CD4-positive, alpha-beta T cell treated with Interleukin-17A for 1 hour (primary cell): ENCODE measurements at places on chromosomes 5 and 9.

DNA sequence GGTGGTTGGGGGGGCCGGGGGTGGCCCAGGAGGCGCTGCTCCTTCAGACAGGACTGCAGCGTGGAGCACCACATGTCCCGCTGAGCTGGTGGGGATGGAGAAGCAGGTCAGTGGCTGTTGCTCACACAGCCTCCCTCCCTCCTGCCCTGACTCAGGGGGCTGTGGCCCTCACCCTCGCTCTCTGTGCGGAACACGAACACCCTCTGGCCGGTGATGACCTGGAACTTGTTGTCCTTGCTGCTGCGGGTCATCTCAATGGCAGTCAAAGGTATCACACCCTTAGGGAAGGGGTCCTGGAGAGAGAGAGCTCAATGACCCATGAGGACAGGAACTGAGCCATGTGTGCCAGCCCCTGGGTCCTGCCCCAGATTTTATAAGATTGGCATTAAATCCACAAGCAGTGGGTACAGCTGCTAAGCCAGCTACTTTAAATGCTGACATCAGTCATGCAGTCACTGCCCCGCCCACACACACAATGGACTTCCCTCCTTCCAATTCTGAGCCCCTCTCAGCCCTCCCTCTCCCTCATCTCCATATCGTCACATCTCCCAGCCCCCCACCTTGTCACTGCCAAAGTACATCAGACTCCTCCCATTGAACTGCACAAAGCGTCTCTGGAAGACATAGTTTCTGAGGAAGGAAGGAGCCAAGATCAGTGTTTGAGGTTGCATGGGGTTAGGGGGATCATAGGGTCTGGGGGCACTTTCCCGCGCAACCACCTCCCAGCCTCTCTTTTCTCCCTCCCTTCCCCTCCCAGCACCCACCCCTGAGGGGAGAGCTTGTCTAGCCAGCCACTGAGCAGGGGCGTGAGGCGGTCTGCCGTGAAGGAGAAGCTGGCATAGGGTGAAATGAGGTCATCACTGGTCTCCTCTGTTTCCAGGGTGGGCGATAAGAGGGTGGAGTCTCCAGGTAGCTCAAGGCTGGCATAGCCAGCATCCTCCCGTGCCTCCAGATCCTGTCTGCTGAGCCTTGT is 8.9 kb downstream of the ARAP3 start:
- DNase-seq, result no peak

- DNase-seq, result peak; percentile 61
Observed at GRCh38 chr9:137305060-137305797, 3.2 kb upstream of the NRARP start.

GRCh38 chr5:39214912-39215709 is 4.3 kb downstream of the FYB1 start:
- peak; percentile 81 for DNase-seq

DNA sequence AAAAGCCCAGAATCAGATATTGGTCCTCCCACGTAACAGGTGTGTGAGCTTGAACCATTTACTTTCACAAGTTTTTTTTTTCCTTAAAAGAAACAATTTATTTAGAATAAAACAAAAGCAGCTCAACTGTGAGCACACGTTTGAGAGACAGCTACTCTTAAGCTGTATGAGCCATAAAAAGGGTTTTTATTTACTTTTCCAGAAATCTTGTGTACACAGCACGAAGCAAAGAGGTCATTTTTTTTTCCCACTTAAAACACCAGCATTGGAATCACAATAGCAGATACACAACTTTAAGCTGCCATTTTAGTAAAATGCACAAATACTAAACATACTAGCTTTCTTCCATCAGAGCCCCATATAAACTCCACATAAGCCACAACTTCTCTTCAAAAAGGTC is 44.6 kb downstream of the JAKMIP2 start:
- DNase-seq, result no peak

DNA sequence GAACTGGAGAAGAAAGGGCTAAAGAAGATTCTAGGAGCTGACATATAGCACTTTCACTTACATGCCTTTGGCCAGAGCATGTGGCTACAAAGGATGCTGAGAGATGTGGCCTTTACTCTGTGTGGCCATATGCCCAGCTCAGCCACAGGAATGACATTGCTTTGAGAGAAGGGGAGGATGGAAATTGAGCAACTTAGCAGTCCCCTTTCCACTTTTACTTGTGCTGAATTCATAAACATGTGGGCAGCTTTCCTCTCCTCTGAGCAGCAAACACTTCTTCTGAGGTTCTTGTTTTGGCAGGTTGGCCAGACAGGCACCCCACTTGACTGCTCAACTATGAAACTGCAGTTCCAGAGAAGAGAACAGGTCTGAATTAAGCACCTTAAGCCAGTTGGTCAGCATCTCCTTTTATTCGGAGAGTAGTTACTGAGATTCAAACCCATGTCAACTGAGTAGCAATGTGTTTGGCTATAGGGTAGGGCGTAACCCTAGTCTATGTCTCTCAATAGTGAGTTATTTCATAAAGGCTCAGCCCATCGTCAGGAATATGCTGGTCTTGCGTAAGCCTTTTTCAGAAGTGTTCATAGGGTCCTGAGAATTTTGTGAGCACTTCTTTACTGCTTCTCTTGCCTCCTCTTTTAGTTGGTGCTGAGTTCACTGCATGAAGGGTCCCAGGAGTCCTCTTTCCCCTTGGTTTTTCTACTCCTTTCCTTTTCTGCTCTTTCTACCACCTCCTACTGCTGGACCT is 134.5 kb downstream of the PALM2AKAP2 start:
- no peak for DNase-seq

GRCh38 chr5:60633341-60633740 is 66.6 kb downstream of the DEPDC1B start:
- DNase-seq, result no peak

- no peak for DNase-seq
Observed at GRCh38 chr9:77384406-77384805, 207.1 kb downstream of the VPS13A start.

GRCh38 chr5:139688751-139689372 is 40.7 kb downstream of the CXXC5 start:
- no peak for DNase-seq

DNA sequence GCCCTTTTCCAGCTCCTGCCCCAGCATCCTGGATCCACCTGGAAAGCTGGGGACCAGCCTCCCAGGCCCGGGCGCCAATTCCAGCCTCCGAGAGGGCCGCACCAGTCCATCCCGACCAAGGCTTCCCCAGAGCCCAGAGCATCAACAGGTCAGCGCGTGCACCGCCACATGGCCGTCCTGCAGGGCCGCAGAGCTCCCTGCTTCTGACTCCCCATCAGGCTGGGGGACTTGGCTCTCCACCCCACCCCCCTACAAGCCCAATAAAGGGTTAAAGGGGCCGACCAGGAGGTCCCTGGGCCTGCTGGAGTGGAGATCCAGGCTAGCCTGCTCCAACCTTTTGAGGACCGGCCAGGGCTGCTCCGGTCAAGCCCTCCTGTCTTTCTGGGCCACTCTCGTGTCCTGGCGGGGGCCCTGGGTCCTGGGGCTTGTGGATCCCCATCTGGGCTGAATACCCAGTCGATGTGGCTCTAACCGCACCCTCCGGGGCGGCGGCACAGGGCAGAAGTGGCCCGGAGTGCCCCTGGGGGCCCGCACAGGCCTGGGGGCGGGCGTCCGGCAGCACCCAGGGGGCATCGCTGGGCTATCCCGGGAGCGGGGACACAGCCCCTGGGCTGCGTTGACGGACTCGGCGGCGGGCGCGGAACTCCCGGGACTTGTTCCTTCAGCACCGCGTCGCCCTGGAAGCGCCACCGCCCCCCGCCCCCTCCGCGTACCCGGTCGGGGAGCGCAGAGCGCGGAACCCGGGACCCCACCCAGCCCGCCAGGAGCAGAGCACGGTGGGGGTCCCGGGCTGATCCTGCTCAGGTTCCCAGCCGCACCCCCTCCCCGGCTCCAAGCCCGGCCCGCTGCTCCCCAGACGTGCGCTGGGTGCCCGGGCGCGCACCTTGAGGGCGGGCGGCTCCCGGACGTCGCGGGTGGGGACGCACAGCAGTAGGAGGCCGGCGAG is 590 bp downstream of the ENTPD2 start:
- no peak for DNase-seq

DNA sequence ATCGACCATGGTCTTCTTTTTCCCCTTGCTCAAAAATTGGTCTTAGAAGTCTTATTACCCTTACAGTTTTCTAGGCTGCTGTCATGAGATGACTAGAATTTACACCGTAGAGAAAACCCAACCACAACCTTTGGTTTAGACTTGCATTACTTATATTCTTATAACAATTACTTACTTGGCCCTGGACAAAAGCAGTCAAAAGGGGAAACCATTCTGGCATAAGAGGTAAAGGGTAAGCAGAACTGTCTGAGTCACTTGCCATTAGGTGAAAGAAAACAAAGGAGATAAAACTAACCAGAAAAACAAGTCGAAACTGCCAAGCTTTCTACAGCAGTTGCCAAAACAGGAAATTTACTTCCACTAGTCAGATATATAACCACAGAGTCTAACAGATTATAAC is 17.9 kb downstream of the TMEM245 start:
- DNase-seq, result peak; percentile 78

DNA sequence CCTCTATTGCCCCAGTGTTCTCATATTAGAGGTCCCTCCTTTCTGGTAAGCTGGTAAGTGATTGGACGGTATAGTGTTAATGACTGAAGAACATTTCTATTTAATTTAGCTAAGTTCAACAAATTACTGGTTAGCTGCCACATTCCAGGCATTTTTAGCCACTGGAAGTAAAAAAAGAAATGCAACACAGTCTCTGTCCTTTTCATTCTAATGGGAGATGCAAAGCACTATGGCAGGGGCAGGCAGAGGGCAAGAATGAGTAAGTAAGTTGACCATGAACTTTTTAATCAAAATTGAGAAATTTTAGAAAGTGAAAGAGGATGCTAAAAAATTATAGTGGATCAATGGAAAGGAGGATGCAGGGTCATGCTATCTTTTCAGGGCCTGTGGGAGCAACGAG is 137.4 kb downstream of the GPBP1 start:
- no peak for DNase-seq

- DNase-seq, result peak; percentile 32
Observed at GRCh38 chr5:56517011-56517416, 283.9 kb upstream of the ANKRD55 start.

GRCh38 chr5:170353961-170354360 is 35.2 kb downstream of the KCNMB1 start:
- no peak for DNase-seq

DNA sequence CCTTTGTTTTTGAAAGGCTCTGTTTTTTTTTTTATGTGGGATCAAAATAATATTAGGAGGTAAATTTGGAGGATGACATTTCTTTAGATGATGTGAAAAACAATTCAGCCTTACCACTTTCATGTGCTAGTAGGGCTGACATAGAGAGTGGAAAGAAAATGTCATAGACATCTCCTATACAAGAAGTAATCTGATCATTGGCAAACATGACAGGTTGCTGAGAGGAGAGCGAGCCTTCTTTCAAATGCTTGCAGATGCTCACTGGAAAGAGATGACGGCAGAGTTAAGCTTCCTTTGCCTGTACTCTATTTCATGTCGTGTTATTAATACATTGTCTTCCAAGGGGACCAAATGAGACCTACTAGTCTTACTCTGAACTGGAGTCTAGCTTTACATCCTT is 160.1 kb upstream of the DAP start:
- no peak for DNase-seq

GRCh38 chr9:129834489-129835127 is 467 bp downstream of the C9orf78 start:
- peak; percentile 53 for DNase-seq

DNA sequence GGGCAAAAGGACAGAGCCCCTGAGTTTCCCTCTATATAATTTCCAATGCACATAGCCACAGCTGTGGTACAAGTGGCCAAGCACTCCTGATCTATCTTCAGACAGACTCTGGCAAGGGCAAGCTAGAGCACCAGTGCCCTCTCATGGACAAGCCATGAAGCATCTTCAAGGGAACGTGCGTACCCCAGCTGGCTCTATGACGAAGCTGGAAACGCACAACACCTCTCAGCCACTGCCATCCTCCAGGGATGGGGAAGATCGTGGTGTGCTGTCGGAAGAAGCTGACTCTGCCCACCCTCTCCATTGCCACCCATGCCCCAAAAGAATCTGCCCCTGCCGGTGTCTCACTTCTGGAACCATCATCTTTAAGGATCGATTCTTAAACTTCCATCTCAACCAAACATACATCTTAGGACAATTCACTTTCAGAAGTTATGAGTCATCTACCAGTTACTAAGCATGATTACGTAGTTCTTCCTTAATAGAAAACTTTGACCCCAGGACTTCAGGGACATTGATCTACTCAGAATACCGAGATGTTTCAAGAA is 482.9 kb downstream of the AGTPBP1 start:
- DNase-seq, result no peak

GRCh38 chr9:108746864-108747263 is 108.9 kb downstream of the ACTL7B start:
- DNase-seq, result no peak

- DNase-seq, result no peak
Observed at GRCh38 chr9:14247577-14247976, 66.4 kb downstream of the NFIB start.

DNA sequence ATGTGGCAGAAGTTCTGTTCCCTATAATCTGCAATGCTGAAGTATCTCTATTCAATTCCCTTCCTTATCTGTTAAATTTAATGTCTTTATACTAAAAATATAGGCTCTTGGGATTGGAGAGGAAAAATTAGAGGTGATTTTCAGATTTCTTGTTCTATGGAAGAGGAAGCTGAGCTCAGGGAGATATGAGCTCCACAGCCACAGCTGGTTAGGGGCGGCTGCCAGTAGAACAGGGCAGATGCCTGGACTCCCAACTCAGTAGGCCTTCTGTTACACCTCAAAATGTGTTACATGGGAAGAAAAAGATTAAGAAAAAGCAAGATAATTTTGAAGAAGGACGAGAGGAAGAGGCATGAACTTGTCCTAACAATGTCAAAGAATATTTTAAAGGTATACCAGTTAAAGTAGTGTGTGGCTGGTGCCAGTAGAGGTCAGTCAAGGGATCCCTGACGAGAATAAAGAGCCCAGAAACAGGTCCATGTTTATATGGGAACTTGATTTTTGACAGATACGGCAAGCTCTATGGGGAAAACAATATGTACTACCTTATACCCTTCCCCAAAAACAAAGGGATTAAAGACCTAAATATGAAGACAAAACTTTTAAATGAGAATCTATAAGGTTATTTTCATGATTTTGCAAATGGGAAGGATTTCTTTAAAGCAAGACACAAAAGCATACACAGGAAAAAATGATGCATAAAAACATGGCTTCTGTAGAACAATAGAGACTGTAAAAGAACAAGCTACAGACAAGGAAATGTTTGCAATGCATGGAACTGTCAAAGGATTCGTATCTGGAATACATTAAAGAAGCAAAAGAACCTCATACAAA is 28.7 kb downstream of the DNAJC21 start:
- DNase-seq, result peak; percentile 8

DNA sequence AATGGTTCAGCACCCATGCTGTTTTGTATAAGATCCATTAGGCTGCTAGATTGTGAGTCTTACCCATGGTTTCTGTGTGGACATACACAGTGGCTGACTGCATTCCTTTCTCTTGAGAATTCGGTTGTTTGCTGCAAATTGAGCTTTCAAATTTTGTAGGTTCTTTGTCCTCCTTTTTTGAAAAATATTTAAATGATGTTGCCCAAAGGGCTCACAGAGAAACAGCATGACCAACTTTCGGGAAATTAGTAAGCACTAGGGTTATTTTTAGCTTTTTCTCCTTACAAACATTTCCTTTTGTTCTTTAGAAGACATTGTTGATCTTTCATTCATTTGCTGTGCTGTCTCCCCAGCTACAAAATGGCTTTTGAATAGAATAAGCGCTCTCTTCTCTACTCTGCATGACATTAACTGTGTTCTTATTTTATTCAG is 79.4 kb downstream of the NLN start:
- no peak for DNase-seq
